AG09309 (cell line): ENCODE measurements at places on chromosomes 7 and 10.
A peak's percentile ranks its signal among the peaks of the same experiment; 100 is the strongest.

- no peak for DNase-seq
Observed at GRCh38 chr10:11109590-11109989, 91.9 kb downstream of the CELF2 start.

GRCh38 chr10:69802424-69803161 is 887 bp downstream of the COL13A1 start:
- no peak for DNase-seq

DNA sequence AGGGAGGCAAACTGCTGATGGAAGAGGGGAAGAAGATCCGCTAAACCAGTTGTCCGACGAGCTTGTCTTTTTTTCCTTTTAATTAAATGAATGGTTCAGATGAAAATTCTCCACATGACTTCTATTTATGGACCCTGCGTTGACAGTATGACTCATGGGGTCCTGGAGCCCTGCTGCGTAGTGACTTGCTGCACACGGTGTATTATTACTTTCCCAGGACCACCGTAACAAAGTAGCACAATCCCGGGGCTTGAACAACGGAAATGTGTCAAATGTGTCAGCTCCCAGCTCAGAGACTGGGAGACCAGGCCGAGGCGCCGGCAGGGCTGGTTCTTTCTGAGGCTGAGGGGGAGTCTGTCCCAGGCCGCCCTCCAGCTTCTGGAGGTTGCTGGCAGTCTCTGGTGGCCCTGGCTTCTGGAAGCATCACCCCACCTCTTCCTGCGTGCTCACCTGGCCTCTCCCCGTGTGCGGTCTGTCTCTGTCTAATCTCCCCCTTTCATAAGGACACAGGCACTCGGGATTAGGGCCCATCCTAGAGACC is 33.8 kb upstream of the MNX1 start:
- peak; percentile 16 for DNase-seq

DNA sequence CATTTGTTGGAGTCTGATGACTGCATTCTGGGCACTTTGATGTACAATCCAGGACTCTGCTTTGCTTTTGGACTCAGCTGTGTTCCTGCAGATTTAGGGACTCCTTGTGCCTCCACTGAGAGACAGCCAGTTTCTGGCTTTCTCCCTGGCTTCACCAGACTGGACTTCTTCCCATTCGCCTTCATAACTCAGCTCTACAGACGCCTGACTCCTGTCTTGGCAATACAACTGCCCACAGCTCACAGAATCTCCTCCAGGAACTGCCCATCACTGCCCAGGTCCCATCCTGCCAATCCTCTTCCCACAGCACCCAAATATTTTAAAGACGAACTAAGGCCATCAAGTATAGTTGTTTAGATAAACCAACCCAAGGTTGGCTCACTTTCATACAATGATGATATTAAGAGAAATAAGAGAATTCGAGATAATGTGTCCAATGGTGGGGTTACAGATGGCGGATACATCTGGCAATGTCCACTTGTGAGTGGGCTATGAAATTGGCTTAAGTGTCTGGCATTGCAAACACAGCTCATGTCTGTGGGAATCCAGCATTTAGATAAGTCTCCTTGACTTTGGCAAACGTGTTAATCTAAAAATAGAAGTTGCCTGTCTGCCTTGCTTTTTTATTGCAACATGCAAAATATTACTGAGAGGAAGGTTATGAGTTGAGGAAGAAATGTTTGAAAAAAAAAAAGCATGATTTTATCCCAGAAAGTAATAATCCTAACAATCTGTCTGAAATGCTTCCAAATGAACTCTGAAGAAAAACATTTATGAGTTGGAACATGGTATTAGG is 95.1 kb downstream of the ITGA8 start:
- peak; percentile 68 for DNase-seq

DNA sequence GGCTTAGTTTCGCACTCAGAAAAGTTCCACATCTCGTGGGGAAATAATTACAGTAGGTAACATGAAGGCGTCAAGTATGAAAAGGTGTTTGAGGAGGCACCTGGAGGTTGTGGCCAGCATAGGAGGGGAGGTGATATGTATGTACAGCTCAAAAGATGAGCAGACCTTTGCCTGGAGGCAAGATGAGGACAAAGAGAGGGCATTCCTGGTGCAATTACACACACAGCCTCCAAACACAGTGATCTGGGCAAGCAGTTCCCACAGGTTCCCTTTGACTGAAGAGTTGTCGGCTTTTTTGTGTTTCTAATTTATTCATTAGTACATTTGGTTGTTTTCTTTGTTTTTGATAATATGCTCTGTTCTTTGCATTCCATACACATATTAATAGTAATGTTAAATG is 46.9 kb downstream of the CDK14 start:
- DNase-seq = no peak

DNA sequence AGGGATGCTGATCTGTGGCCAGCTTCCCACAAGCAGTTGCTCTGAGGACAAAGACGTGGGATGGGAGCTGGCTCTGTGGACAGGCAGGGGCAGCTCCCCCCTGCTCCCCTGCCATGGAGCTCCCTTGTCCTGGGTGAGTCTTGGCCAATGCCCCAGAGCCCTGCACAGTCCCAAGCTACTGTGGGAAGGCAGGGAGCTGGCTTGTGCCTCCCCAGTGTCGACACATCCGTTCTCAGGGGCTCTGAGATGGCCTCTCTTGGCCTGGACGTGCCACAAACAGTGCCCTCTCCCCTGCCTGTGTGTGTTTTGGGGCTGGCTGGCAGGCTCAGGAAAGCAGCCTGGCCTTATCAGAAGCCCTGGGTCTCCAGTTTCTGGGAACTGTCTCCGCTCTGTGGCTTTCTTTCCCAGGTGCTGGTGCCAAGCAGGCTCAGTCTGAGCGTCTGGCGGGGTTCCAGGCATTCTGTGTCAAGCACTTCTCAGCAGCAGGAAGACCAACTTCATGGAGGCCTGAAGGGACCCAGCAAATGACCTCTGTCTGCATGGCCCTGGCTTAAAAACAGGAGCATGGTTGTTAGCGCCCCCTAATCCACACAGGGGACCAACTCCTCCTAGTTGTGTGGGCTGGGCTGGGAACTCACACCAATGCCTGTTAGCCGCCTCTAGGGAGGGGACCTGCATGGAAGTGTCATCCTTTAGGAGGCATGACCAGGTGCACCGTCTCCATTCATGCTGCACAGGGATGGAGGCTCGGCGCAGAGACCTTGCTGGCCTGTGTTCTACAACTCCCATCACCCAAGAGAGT is 375.2 kb downstream of the RPS24 start:
- DNase-seq = no peak

DNA sequence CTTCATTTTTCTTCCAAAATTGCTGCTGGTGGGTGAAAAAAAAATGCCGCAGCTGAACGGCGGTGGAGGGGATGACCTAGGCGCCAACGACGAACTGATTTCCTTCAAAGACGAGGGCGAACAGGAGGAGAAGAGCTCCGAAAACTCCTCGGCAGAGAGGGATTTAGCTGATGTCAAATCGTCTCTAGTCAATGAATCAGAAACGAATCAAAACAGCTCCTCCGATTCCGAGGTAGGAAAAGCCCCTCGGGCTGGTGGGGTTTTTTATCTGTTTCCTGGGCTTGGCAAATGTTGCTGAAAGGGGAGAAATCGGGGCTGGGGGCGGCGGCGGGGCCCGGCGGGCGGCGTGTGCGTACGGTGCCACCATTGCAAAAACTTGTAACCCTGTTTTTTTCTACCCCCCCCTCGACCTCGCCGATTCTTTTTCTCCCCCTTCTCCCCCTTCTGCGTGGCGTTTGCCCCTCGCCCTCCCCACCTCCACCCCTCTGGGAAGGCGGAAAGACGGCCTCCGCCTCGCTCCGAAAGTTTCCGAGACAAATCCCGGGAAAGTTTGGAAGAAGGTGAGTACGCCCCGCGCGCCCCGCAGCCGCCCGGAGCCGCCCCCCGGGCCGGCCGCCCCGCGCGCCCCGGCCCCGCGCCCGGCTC is 789 bp downstream of the TCF7L2 start:
- DNase-seq = no peak
